ENCODE measurements at places on chromosomes 12 and 14. TPM values are rescaled to one million over a fixed set of nuclear protein-coding genes. Genes with fewer than 3 reads are reported as not detected.

GRCh38 chr14:55440385-55440784 lies at the start of gene TBPL2:
Gene TBPL2 (minus strand): TSS chr14:55440616. CDS start chr14:55440449, 167 bp downstream.
- DNase-seq, result no peak

GRCh38 chr12:93100610-93101009 lies 171.5 kb upstream of the EEA1 start:
- peak; percentile 53 for DNase-seq

HELB gene
- polyA plus RNA-seq, result 0.15 TPM

DNA sequence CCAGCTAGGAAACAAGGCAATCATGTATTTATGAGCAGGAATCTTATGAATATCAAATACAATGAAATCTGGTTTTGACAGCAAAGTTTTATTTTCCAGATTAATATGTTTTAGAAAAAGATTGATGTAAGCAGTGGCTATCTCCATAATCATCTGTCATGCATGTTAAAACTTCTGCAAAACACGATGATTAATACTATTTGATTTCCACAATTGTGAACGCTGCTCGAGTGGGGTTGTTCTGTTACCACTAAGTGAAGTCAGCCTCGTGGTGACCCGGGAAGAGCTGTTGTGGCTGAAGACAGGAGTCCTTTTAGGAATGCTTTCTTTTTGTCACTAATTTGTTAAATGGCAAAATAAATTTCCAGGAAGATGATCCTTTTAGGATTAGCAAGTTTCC lies 9.4 kb downstream of the CFAP251 start:
- DNase-seq, result no peak

GSG1 gene
- not detected for polyA plus RNA-seq

- DNase-seq, result no peak
Observed at GRCh38 chr12:97168804-97169203, 261.7 kb downstream of the NEDD1 start.

MIPOL1 gene
- 2.1 TPM for polyA plus RNA-seq

OVCH1 gene
- not detected for polyA plus RNA-seq

MOK gene
- 7.6 TPM for polyA plus RNA-seq

HIGD1C gene
- not detected for polyA plus RNA-seq

DNA sequence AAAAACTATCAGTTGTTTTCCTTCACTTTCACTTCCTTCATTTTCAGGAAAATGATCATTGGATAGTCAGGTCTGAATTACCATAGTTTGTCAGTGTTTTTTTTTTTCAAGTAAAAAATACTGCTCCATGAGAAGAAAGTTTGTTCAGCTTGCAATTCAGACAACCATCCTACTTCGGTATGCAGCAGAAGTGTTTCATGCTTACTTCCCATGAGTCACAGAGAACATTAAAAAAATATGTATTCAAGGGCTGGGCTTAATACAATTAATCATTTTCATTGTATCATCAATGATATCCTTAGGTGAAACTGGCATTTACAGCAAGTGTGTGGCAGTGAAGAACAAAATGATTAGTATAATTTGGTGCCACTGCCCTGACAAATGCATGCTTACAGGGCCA lies 21.6 kb downstream of the PYM1 start:
- no peak for DNase-seq

DNA sequence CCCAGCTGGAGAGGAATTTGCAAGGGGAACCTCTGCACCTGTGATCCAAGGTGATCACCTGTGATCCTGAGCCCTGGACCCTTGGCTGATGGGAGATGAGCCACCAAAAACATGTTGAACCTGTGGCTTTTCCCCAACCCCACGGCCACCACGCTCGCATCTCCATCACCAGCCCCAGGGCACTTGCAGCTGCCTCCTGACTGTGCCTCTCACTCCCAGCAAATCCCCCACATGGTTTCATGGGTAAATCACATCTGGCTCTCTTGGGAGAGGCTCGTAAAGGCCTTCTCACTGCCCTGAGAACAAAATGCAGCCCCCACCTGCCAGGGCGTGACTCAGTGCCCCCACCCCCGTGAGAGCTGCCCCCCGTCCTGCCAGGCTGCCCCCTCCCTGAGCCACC lies 76.0 kb downstream of the RFLNA start:
- no peak for DNase-seq

RBP5 gene
- polyA plus RNA-seq, result 0.80 TPM

DNA sequence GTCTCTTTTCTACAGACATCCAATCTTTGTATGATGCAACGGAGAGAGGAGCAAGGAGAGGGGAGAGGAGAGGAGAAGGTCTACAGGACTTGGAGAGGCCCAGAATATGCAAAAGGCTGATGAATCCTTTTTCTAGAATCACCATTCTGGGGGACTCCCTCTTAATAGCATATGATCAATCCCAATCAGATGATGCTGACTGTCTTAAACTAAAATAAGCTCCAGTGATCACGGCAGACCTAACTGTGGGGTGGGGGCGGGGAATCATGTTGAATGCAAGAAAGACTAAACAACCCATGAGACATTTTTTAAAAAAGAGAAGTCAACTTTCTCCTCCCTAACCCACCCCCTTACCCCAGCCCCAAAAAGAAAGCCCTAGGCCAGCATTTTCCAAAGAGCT lies 33.4 kb downstream of the BTBD7 start:
- DNase-seq, result no peak

GRCh38 chr14:74863274-74863673 lies 12.7 kb downstream of the PROX2 start:
- DNase-seq, result no peak

INHBE gene
- polyA plus RNA-seq, result 10.8 TPM

- peak; percentile 45 for DNase-seq
Observed at GRCh38 chr12:129530984-129531383, 372.8 kb downstream of the TMEM132D start.

DNA sequence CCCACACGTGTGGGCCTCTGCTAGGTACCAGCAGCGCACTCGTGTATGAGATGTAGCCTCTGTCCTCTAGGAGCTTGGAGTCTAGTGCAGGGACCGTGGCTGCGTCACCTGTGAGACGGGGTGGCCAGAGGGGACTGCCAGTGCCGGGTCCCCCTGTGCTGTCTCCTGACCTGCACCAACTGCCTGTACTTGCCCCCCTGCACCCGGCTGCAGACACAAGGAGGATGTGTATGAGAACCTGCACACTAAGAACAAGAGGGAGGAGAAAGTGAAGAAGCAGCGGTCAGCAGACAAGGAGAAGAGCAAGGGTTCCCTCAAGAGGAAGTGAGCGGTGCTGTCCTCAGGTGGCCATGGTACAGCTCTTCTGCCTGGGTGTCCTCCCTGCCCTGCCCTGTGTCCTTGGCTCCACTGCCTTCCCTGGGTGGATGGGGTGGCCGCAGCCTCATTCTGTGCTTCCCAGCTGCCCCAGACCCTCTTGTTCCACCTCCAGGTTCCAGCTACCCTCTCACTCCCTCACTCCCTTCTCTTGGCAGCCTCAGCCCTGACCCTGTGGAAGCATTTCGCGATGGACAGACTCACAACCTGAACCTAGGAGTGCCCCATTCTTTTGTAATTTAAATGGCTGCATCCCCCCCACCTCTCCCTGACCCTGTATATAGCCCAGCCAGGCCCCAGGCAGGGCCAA lies 9.6 kb downstream of the PTPN6 start:
- no peak for DNase-seq

- no peak for DNase-seq
Observed at GRCh38 chr12:47004634-47005033, 74.8 kb upstream of the PCED1B start.

- DNase-seq, result no peak
Observed at GRCh38 chr12:106287364-106287763, 15.2 kb upstream of the TCP11L2 start.

FAM90A1 gene
- 0.29 TPM for polyA plus RNA-seq

- no peak for DNase-seq
Observed at GRCh38 chr14:69270795-69271708, 11.1 kb downstream of the GALNT16 start.

DDX47 gene
- 34.6 TPM for polyA plus RNA-seq

RNASE3 gene
- not detected for polyA plus RNA-seq

ERO1A gene
- 9.3 TPM for polyA plus RNA-seq

CLEC6A gene
- polyA plus RNA-seq, result not detected

GRCh38 chr14:102819176-102819628 lies 42.0 kb downstream of the TRAF3 start:
- DNase-seq, result no peak

Measured in brain (organoid and tissue), 16 donors.